ENCODE measurements at places on chromosomes 5 and 9. TPM values are rescaled to one million over a fixed set of nuclear protein-coding genes. Genes with fewer than 3 reads are reported as not detected.

DNA sequence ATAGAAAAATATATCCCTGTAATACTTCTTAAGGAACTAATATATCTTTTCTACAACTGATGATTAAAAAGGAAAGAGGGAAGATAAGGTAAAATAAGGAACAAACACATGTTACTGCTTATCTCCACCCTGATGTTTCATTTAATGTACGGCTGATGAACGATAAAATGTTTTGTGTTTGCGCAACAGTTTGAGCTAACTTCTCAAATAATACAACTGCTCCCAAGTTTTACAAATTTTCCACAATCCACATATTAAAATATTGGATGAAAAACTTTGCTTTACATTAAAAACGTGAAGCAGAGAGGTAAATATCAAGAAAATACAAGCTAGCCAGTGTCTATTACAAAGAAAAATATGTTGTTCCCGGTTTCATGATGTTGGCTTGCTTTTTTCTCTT is 21.0 kb upstream of the CSNK1G3 start:
- no peaks in the 10 kb centered on the region for H3K36me3 ChIP-seq
- DNase-seq = no peak
- H3K27ac ChIP-seq = no peak overlapping the region

- DNase-seq = no peak
- H3K4me3 ChIP-seq = no peak overlapping the region
- no peak overlapping the region for H3K27ac ChIP-seq
- H3K36me3 ChIP-seq = no peaks in the 10 kb centered on the region
Measured at GRCh38 chr5:77636641-77637169, 1.8 kb downstream of the OTP start.

GRCh38 chr9:130908146-130908877 is 11.7 kb upstream of the QRFP start:
- peaks cover 6% of the 10 kb centered on the region for H3K4me1 ChIP-seq
- no peaks in the 10 kb centered on the region for H3K36me3 ChIP-seq
- H3K27ac ChIP-seq = no peak overlapping the region
- DNase-seq = no peak
- H3K4me3 ChIP-seq = no peak overlapping the region
- peaks cover 14% of the 10 kb centered on the region for H3K27me3 ChIP-seq

- peaks cover 8% of the 10 kb centered on the region for H3K27me3 ChIP-seq
- no peak overlapping the region for H3K4me3 ChIP-seq
- peak; percentile 10 for DNase-seq
Measured at GRCh38 chr9:109568568-109569210, 70.6 kb upstream of the PTPN3 start.

- no peak for DNase-seq
- no peak overlapping the region for H3K27ac ChIP-seq
- no peaks in the 10 kb centered on the region for H3K27me3 ChIP-seq
- no peak overlapping the region for H3K4me3 ChIP-seq
- H3K4me1 ChIP-seq = peaks cover 40% of the 10 kb centered on the region
Measured at GRCh38 chr5:116437922-116438578, 136.6 kb downstream of the SEMA6A start.

DNA sequence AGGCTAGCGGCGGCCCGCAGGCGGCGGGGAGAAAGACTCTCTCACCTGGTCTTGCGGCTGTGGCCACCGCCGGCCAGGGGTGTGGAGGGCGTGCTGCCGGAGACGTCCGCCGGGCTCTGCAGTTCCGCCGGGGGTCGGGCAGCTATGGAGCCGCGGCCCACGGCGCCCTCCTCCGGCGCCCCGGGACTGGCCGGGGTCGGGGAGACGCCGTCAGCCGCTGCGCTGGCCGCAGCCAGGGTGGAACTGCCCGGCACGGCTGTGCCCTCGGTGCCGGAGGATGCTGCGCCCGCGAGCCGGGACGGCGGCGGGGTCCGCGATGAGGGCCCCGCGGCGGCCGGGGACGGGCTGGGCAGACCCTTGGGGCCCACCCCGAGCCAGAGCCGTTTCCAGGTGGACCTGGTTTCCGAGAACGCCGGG is 253 bp downstream of the SLC12A2 start:
- no peaks in the 10 kb centered on the region for H3K36me3 ChIP-seq
- H3K27ac ChIP-seq = peak overlapping the region; percentile 80
- DNase-seq = no peak
- H3K27me3 ChIP-seq = no peaks in the 10 kb centered on the region
- H3K4me1 ChIP-seq = peaks cover 2% of the 10 kb centered on the region
- H3K4me3 ChIP-seq = peak overlapping the region; percentile 63

GRCh38 chr5:2207416-2208238 is 324.9 kb upstream of the IRX4 start:
- no peak overlapping the region for H3K27ac ChIP-seq
- H3K4me1 ChIP-seq = no peaks in the 10 kb centered on the region
- H3K36me3 ChIP-seq = no peaks in the 10 kb centered on the region
- H3K27me3 ChIP-seq = peaks cover 4% of the 10 kb centered on the region

- no peak for DNase-seq
- no peaks in the 10 kb centered on the region for H3K27me3 ChIP-seq
- no peaks in the 10 kb centered on the region for H3K36me3 ChIP-seq
- no peak overlapping the region for H3K27ac ChIP-seq
- peaks cover 21% of the 10 kb centered on the region for H3K4me1 ChIP-seq
Measured at GRCh38 chr9:129358621-129359154, 180.6 kb upstream of the IER5L start.

GRCh38 chr9:9117866-9118265 is 1318.3 kb upstream of the DMAC1 start:
- DNase-seq = peak; percentile 16
- no peaks in the 10 kb centered on the region for H3K36me3 ChIP-seq
- no peak overlapping the region for H3K4me3 ChIP-seq
- no peaks in the 10 kb centered on the region for H3K27me3 ChIP-seq
- no peaks in the 10 kb centered on the region for H3K4me1 ChIP-seq

DNA sequence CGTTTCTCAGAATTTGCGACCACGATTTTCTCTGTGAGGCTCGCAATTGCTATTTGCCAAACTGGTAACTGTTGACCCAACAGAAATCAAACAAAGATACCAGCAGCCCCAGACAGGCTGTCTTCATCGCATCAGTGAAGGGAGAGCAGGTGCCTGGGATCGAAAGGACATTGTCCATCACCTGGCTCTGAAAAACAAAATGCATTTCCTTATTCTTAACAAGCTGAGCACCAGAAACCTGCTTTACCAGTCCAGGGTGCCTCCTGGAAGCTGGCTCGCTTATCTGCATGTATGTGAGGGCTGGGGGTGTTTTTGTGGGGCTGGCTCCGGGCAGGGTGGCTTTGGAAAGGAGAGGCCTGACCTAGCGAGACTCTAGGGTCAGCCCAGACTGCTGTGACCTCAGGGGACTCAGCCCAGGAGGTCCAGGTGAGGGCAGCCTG is 24.7 kb downstream of the WWC1 start:
- DNase-seq = no peak
- no peaks in the 10 kb centered on the region for H3K27me3 ChIP-seq
- H3K36me3 ChIP-seq = no peaks in the 10 kb centered on the region
- H3K27ac ChIP-seq = no peak overlapping the region
- no peak overlapping the region for H3K4me3 ChIP-seq

DNA sequence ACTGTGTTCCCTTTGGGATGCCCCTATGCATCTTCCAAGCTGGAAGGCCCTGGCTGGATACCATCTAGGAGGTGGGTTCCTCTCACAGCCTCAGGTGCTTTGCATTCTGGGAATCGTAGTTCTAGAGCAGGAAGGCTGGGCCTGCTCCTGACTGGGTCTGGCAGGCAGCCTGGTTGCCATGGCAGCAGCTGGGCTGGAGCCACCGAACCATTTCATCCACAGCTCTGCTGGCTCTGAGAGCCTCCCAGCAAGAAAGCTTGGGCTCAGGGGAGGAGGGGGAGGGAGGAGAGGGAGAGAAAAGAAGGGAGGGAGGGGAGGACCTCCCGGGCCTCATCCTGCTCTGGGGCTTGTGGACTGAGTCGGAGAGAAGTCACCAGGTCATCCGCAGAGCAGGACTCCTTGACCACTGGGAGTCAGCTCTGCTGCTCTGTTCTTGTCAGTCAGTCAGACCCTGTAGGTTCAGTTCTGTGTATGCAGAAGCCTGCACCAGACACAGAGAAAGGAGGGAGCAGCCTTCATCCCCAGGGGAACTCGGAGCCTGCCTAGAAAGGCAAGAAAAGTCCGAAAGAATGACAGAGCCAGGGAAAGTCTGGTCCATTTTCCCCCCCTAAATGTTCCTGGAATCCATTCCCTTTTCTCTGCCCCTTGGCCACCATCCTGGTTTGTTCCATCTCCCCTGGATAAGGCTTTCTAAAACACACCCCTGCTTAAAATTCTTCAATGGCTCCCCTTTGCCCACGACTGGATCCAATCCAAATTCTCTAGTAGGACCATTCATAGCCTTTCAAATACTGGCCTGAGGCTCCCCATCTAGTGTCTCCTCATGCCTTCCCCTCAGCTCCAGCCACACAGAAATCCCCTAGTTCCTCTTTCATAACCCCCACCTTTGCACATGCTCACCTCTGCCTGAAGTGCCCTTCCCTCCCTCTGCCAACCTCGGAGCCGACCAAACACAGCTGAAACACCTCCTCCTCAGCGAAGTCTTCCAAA is 65.4 kb upstream of the ARAP3 start:
- H3K4me3 ChIP-seq = no peak overlapping the region
- H3K4me1 ChIP-seq = peaks cover 2% of the 10 kb centered on the region
- no peak overlapping the region for H3K27ac ChIP-seq
- no peaks in the 10 kb centered on the region for H3K36me3 ChIP-seq
- peaks cover 8% of the 10 kb centered on the region for H3K27me3 ChIP-seq

GRCh38 chr5:102762562-102763227 is 7.6 kb downstream of the PAM start:
- no peaks in the 10 kb centered on the region for H3K27me3 ChIP-seq
- DNase-seq = no peak
- no peaks in the 10 kb centered on the region for H3K36me3 ChIP-seq
- no peaks in the 10 kb centered on the region for H3K4me1 ChIP-seq
- H3K4me3 ChIP-seq = no peak overlapping the region

GRCh38 chr5:179167871-179168451 is 107.8 kb downstream of the ZNF354C start:
- H3K4me3 ChIP-seq = no peak overlapping the region
- peaks cover 33% of the 10 kb centered on the region for H3K4me1 ChIP-seq
- no peak overlapping the region for H3K27ac ChIP-seq
- DNase-seq = no peak
- peaks cover 2% of the 10 kb centered on the region for H3K27me3 ChIP-seq

DNA sequence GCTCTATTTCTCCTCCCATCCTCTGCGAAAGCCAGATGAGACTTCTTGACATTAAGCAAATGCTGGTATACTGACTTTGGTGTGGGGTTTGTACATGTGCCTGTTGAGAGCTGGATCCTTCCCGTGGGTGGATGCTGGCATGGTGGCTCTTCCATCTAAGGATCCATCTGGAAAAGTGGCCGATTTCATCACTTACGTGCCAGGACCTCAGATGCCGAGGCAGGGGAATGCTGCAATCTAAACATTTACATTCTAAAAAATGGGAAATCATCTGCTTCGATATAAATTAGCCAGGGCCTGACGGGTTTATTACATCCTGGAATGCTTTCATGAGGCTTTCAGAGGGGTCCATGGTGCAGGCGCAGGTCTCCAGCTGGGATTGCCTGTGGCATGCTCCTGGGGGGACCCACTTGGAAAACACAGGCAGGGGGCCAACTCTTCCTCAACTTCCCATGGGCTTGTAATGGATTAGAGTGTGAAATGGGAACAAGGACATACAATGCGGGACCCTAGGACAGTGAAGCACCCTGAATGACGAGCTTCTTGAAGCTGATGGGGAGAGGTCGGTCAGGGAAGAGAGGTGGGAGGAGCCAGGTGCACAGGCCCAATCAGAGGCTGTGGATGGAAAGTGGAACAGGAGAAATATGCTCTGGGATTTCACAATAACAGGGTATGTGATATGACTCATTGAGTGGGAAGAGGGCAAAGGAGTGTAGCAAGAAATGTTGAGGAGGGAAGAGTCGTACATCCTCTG is 105.5 kb upstream of the PITX1 start:
- H3K4me1 ChIP-seq = peaks cover 7% of the 10 kb centered on the region
- H3K4me3 ChIP-seq = no peak overlapping the region
- DNase-seq = no peak
- no peaks in the 10 kb centered on the region for H3K36me3 ChIP-seq
- no peak overlapping the region for H3K27ac ChIP-seq

GRCh38 chr5:63456279-63456678 is 506.0 kb downstream of the HTR1A start:
- H3K27me3 ChIP-seq = no peaks in the 10 kb centered on the region
- H3K27ac ChIP-seq = no peak overlapping the region
- no peak overlapping the region for H3K4me3 ChIP-seq
- no peaks in the 10 kb centered on the region for H3K36me3 ChIP-seq

- no peak overlapping the region for H3K27ac ChIP-seq
- peaks cover 19% of the 10 kb centered on the region for H3K4me1 ChIP-seq
Measured at GRCh38 chr9:94826644-94827410, 100.3 kb downstream of the AOPEP start.

- no peak overlapping the region for H3K27ac ChIP-seq
- H3K36me3 ChIP-seq = no peaks in the 10 kb centered on the region
- H3K4me3 ChIP-seq = no peak overlapping the region
- no peaks in the 10 kb centered on the region for H3K27me3 ChIP-seq
Measured at GRCh38 chr9:32764139-32764538, 19.2 kb upstream of the TMEM215 start.

DNA sequence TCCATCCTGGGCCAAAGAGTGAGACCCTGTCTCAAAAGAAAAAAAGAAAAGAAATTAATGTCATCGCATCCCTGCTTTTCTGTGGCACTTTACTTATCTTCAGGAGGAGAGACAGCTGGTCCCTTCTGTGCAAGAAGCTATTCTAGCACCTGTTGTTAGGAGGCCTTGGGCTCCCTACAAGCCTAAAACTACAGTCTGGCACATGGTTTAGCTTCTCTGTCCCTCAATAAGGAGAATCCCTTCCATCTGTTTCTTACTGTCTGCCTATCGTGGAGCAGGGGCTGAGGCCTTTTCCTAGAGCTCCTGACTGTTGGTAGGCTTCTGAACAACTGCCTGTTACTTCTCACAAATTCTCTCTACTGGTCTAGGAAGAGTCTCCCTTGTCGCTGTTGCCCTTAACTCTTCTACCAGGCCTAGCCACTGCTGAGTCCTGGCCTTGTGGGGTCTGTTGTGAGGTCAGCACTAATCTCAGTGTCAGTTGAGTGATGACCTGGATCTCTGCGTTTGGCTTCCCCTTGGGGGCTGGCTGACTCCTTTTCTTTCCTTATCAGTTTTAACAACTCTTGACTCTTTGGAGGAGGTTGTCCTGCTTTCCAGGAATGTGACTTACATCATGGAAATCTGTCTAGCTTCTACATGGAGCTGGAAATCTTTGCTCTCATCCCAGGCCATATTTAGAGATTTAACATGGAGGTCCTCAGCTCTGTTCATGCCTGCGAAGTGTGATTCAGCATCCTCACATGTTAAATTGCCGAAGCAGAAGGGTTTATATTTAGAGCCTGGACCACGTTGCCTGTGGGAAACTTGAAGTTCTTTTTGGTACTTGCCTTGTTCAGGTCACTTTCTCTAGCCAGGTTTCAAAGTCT is 5.7 kb upstream of the GARNL3 start:
- H3K27ac ChIP-seq = peak overlapping the region; percentile 13
- H3K4me3 ChIP-seq = no peak overlapping the region
- DNase-seq = no peak
- no peaks in the 10 kb centered on the region for H3K27me3 ChIP-seq
- peaks cover 18% of the 10 kb centered on the region for H3K4me1 ChIP-seq

SLC34A3 gene
- total RNA-seq = 0.04 TPM

TEK gene
- 17.1 TPM for total RNA-seq

ITGA2 gene
- total RNA-seq = 27.7 TPM

RANBP17 gene
- 21.3 TPM for total RNA-seq

ADAMTS16 gene
- total RNA-seq = 4.3 TPM

KCNT1 gene
- total RNA-seq = 3.2 TPM

ENHO gene
- total RNA-seq = 3.4 TPM

PCDHGA1 gene
- 0.44 TPM for total RNA-seq

CDC14B gene
- total RNA-seq = 16.0 TPM

AK8 gene
- 0.58 TPM for total RNA-seq

RELL2 gene
- 0.18 TPM for total RNA-seq

SPATA31E1 gene
- total RNA-seq = not detected

SLC23A1 gene
- 0.04 TPM for total RNA-seq

P4HA2 gene
- 56.1 TPM for total RNA-seq

ANKRD34B gene
- 0.13 TPM for total RNA-seq

OBP2B gene
- not detected for total RNA-seq

TCERG1 gene
- total RNA-seq = 46.8 TPM

Data from muscle of leg (tissue), 16 donors.